ENCODE measurements at places on chromosomes 5 and 9.

DNA sequence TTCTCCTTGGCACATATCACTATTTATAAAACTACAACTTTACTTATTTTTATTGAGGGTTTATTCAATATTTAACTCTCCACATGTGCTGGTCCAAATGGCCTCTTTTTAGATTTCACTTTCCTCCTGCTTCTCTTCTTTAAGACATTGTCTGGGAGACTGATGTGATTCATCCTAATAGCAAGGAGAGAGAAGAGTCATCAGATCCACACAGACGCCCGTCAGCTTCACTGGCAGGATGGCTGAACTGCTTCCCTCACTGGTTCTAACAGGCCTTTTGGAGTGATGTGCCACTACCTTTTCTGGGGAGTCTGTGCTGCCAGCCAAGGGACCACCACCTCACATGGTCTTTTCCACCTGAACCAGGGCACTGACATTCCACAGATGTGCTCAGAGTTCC is 16.5 kb upstream of the ROR2 start:
- no peak for DNase-seq

- DNase-seq, result no peak
Measured at GRCh38 chr9:86753836-86754235, 193.5 kb downstream of the GAS1 start.

DNA sequence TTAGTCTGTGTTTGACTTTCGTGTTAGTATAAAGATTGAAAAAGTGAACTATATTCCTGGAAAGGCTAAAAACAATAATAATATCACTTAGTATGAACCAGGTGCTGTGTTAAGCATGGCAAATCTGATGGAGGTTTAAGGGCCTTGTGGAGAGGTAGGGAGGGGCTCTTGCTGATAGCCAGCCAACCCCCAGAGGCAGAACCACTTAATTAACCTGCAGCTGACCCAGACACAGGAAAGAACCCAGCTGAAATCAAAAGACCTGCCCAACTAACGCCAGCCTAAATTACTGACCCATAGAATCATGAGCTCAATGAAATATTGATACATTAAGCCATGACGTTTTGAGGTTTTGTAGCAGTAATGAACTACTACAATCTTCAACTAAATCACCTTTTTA is 28.3 kb upstream of the TAF1L start:
- DNase-seq, result no peak

- DNase-seq, result peak; percentile 91
Measured at GRCh38 chr5:58462154-58462553, 2.3 kb upstream of the PLK2 start.

- no peak for DNase-seq
Measured at GRCh38 chr5:94516148-94516547, 102.3 kb downstream of the KIAA0825 start.

DNA sequence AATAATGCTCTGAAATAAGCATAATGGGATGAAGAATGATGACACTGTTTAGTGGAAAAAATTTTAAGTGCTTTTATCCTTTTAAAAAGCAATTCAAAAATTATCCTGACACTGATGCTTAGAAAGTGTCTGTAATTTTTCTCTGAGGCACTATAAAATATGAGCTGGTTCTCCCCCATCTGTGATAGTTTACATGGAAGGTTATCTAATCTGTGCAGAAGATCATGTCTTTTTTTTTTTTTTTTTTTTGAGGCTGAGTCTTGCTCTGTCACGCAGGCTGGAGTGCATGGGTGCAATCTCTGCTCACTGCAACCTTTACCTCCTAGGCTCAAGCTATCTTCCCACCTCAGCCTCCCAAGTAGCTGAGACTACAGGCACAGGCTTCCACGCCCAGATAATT is 15.2 kb upstream of the TAF11L2 start:
- DNase-seq, result no peak

GRCh38 chr5:127848098-127848497 is 144.9 kb downstream of the CCDC192 start:
- DNase-seq, result peak; percentile 51

- no peak for DNase-seq
Measured at GRCh38 chr5:145111420-145111819, 723.7 kb downstream of the PRELID2 start.

DNA sequence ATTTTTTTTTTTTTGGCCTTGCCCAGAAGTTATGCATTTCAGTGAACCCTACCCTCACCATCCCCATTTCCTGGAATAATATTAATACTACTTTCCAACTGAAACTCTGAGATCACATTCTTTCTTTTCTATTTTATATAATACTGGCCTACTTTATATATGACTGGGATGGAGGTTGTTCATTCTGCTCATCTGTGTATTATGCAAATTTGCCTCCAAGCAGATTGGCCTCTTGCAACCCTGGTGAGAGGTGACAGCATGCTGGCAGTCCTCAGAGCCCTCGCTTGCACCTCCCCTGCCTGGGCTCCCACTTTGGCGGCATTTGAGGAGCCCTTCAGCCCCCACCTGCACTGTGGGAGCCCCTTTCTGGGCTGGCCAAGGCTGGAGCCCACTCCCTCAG is 35.4 kb downstream of the CDKN2A start:
- no peak for DNase-seq

GRCh38 chr5:180808461-180809000 is 5.9 kb upstream of the MGAT1 start:
- no peak for DNase-seq

DNA sequence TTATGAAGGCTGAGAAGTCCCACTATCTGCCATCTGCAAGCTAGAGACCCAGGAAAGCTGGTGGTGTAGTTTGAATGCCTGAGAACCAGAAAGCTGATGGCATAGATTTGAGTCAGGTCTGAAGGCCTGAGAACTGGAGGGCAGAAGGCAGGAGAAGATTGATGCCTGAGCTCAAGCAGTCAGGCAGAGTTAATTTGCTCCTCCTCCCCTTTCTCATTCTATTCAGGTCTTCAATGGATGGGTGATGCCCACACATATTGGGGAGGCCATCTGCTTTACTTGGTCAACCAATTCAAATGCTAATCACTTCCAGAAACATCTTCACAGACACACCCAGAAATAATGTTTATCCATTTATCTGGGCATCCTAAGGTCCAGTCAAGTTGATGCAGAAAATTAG is 87.6 kb upstream of the CPLX2 start:
- DNase-seq, result no peak

- DNase-seq, result no peak
Measured at GRCh38 chr9:95496687-95497086, 20.1 kb downstream of the PTCH1 start.

All from MV-4-11 (cell line).